Stimulated activated memory B cell treated with anti-CD40 and anti-IgM and Interleukin-4, amounts not matched to agents 10 μg/mL and 1 μg/mL and 100 μg/mL, for 72 hours (primary cell): ENCODE measurements at places on chromosomes 13 and 19.

- no peak overlapping the region for H3K27ac ChIP-seq
- H3K4me3 ChIP-seq, result no peak overlapping the region
- H3K4me1 ChIP-seq, result peaks cover 50% of the 10 kb centered on the region
- no peaks in the 10 kb centered on the region for H3K27me3 ChIP-seq
Measured at GRCh38 chr19:47618771-47619170, 9.8 kb downstream of the BICRA start.

- H3K4me1 ChIP-seq, result peaks cover 23% of the 10 kb centered on the region
- ATAC-seq, result no peak
- no peak overlapping the region for H3K4me3 ChIP-seq
- H3K27ac ChIP-seq, result peak overlapping the region; percentile 13
Measured at GRCh38 chr13:45364876-45365557, 24.0 kb upstream of the TPT1 start.

DNA sequence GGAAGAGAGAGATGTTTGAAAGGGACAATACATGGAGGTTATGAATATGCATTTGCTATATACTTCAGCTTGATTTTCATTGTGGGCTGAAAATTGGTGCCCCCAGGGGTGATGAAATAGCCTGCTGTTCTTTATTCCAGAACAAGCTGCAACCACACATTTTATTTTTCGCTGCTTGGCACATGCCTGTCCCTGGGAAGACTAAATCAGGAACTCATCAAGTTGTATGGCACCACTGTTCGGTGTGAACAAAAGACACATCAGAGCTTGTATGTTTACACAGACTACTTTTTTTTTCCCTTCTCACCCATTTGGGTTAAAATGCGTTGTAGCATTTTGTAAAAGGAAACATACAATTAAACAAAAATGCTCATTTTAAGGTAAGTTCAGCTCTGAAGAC lies 230.7 kb downstream of the NALCN start:
- ATAC-seq, result no peak
- H3K27ac ChIP-seq, result no peak overlapping the region
- H3K4me1 ChIP-seq, result no peaks in the 10 kb centered on the region
- no peaks in the 10 kb centered on the region for H3K27me3 ChIP-seq
- H3K36me3 ChIP-seq, result no peaks in the 10 kb centered on the region
- no peak overlapping the region for H3K4me3 ChIP-seq

DNA sequence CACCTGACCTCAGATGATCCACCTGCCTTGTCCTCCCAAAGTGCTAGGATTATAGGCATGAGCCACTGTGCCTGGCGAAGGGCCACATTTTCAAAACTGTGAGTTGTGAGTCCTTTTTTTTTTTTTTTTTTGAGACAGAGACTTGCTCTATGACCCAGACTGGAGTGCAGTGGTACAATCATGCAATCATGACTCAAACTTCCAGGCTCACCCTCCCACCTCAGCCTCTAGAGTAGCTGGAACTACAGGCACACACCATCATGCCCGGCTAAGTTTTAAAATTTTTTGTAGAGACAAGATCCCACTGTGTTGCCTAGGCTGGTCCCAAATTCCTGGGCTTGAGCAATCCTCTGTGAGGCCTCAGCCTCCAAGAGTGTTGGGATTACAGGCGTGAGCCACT lies 3.8 kb upstream of the MYPOP start:
- no peak overlapping the region for H3K27ac ChIP-seq
- H3K4me1 ChIP-seq, result peaks cover 14% of the 10 kb centered on the region
- ATAC-seq, result no peak
- H3K27me3 ChIP-seq, result peaks cover 27% of the 10 kb centered on the region
- no peaks in the 10 kb centered on the region for H3K36me3 ChIP-seq

DNA sequence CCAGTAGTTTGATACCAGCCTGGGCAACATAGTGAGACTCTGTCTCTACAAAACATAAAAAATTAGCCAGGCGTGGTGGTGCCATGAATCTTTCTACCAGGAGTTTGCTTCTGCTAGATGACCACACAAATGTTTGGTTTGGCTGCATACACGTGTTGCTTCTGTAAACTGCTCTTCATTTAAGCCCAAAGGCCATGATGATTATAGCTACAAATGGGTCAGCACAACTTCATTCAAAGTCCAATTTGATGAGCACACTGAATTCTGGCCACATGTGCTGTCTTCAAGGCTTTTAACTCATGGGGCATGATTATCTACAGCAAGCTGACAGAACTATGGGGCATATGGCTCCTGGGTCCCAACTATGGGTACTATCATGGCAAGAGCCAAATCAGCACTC lies 46.3 kb upstream of the DCT start:
- no peak overlapping the region for H3K27ac ChIP-seq
- H3K27me3 ChIP-seq, result peaks cover 34% of the 10 kb centered on the region
- H3K4me3 ChIP-seq, result no peak overlapping the region

DNA sequence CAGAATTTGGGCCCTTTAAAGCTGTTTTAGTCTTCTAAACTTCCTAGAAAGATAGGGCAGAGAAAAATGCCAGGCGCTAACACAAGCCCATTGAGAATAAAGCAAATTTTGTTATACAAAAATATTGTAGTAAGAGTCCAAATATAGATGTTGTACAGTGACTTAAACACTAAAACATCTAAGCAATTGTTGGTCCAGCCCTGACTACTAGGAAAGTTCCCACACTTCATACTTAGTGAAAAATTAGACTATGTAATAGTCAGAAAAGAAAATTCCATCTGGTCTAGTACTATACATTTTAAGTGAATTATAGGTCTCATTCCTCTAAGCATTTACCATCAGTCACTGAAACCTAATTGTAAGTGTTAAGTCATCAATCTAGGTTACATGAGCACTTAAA lies 1518.3 kb upstream of the SLC10A2 start:
- ATAC-seq, result no peak
- H3K27me3 ChIP-seq, result no peaks in the 10 kb centered on the region
- no peak overlapping the region for H3K27ac ChIP-seq
- no peaks in the 10 kb centered on the region for H3K4me1 ChIP-seq
- no peaks in the 10 kb centered on the region for H3K36me3 ChIP-seq

GRCh38 chr13:100984085-100984705 lies 309.6 kb upstream of the TMTC4 start:
- ATAC-seq, result no peak
- H3K4me1 ChIP-seq, result no peaks in the 10 kb centered on the region
- H3K36me3 ChIP-seq, result no peaks in the 10 kb centered on the region
- H3K4me3 ChIP-seq, result no peak overlapping the region

DNA sequence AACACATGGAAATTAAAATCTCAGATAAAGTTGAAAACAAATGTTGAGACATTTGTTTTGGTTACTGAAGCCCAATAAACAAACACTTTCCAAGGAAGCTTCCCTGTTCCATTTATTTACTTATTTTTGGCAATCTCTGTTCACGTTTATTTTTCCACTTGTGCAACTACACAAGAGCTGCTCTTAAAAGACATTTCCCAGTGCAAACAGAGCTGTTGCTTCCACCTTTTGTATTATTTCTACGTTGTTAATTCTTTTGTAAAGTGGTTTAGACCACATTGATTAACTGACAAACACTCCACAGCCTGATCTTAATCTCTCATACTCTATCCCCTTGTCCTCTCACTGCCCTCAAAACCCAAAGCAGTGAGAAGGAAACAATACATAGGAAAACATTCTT lies 757.6 kb downstream of the LIG4 start:
- no peaks in the 10 kb centered on the region for H3K4me1 ChIP-seq
- no peak overlapping the region for H3K4me3 ChIP-seq
- H3K36me3 ChIP-seq, result no peaks in the 10 kb centered on the region
- ATAC-seq, result no peak
- no peaks in the 10 kb centered on the region for H3K27me3 ChIP-seq
- H3K27ac ChIP-seq, result no peak overlapping the region

- no peak for ATAC-seq
- peaks cover 8% of the 10 kb centered on the region for H3K4me1 ChIP-seq
- no peak overlapping the region for H3K4me3 ChIP-seq
- no peaks in the 10 kb centered on the region for H3K27me3 ChIP-seq
Measured at GRCh38 chr19:18735324-18735723, 51.8 kb downstream of the CRTC1 start.
